T1000 (cell line): ENCODE measurements at places on chromosomes 7 and 10.

DNA sequence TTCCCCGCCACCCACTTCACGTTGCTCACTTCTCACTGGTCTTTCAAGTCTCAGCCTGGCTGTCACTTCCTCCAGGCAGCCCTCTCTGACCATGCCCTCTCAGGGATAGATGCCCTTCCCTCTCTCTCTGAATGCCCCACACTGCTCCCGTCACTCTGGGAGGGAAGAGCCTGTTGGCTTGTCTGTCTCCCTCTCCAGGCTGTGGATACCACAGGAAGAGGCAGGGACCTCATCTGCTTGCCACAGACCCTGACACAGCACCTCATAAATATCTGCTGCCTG is 93.1 kb downstream of the OAT start:
- DNase-seq, result no peak

GRCh38 chr10:73586583-73586984 is 4.6 kb downstream of the USP54 start:
- DNase-seq, result no peak

DNA sequence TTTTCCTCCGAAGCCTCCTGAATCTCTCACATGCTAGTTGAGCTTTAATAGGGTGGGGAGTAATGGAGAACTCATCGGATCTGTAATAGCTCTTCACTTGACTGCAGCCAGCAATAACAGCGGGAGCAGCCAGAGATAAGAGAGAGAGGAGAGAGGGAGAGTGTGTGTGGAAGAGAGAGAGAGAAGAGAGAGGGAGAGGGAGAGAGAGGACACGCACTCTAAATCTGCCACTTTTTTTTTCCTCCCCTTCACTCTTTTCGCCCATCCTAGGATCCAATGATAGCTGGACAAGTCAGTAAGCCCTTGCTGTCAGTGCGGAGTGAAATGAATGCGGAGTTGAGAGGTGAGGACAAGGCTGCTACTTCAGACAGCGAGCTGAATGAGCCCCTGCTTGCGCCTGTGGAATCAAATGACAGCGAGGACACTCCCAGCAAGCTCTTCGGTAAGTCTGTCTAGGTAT is 107.9 kb downstream of the POU6F2 start:
- DNase-seq, result no peak

- DNase-seq, result no peak
Observed at GRCh38 chr10:130440971-130441370, 304.8 kb downstream of the GLRX3 start.

GRCh38 chr7:21365866-21366624 is 61.8 kb upstream of the SP4 start:
- no peak for DNase-seq

- no peak for DNase-seq
Observed at GRCh38 chr10:128070161-128070560, 56.1 kb downstream of the MKI67 start.

GRCh38 chr7:151201751-151202150 is 8.5 kb downstream of the H2BK1 start:
- DNase-seq, result no peak

GRCh38 chr10:88886557-88886956 is 6.5 kb downstream of the STAMBPL1 start:
- no peak for DNase-seq

GRCh38 chr10:133154996-133155778 is 4.8 kb upstream of the KNDC1 start:
- DNase-seq, result no peak

DNA sequence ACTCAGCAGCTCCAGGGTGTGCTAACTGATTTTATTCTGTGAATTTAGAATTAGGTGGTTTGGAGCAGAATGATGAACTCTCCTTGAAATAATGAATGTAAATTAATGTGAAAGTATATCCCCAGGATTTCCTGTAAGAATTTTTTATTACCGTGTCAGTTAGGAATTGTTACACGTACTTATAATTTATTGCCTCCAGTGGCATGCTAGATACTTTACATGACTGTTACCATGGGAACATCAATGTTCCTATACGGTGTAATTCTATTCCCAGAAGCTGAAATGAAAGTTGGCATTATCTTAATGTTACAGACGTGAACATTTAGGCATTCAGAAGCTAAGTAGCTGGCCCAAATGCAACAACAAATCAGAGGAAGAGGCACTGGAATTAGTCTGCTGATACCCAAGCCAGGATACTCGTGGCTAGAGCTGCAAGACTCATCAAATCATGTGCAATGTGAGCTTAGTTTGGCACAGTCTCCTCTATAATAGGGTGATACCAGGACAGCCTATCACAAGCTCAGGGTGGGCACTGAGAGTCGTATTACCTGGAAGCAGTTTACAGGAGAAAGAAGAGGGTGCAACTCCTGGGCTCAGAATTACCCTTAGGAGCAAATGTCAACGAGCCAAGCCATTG is 30.0 kb upstream of the PRKAR2B start:
- no peak for DNase-seq

DNA sequence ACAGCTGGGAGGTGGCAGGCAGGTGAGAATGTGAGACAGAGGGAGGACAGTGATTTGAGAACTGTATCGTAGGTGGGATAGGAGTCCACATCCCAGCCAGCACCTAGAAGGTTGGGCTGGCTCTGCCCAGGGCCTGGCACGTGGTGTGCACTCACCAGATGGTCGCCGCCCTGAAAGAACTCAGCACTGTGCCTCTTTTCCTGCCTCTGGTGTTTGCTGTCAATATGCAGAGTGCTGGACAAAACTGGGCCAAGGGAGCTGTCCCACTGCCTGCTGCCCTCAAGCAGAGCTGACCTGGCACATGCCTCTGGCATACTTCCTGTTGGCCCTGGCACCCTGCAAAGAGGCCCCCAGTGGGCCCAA is 36.8 kb downstream of the CHST3 start:
- DNase-seq, result no peak

GRCh38 chr10:97718659-97719142 is 5.2 kb downstream of the MARVELD1 start:
- DNase-seq, result no peak

DNA sequence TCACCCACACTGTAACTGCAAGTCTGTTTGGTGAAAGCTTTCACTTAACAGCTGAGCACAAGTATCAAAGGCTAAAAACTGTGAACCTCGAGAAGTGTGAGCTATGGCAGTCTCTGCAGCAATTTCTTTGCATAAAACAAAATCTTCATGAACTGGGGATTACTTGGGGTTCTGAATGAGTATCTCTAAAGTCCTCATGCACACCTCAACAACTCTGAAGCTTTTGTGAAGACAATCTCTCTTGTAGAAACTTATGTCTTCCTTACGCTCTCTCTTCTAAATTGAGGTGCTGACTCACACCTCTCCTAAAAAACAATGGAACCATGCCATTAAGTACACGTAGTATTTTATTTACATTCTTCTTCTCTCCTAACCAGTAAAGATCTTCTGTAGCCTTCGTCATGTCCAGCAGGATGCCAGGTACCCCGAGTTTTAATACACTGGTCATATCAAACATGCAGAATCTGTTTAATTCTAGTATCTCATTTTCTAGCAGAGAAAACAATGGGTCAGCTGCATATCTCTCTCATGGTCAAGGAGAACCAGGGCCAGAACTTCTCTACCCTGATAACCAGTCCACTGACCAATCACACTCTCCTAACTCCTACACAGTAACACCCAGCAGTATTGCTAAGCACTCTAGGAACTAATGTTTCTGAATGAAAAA is 76.9 kb downstream of the UBE2H start:
- no peak for DNase-seq

- no peak for DNase-seq
Observed at GRCh38 chr7:51249991-51250390, 66.6 kb downstream of the COBL start.

DNA sequence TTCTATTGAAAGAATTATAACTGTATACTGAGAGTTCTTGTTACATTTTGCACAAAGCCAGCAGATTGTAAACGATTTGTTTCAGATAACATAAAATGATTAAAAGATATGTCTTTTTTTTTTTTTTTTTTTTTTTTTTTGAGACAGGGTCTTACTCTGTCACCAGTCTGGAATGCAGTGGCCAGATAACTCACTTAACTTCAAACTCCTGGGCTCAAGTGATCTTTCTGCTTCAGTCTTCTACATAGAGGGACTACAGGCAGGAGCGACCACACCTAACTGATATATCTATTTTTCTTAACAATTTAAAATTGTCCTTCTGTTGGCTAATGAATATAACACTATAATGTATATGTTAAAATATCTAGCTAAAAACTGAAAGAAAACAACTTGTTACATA is 317.3 kb upstream of the CACNA2D1 start:
- DNase-seq, result no peak
